ENCODE measurements at places on chromosomes 6 and 20. TPM values are rescaled to one million over a fixed set of nuclear protein-coding genes. Genes with fewer than 3 reads are reported as not detected.
A peak's percentile ranks its signal among the peaks of the same experiment; 100 is the strongest.

GGTLC1 gene
- not detected for polyA plus RNA-seq

CCN6 gene
- polyA plus RNA-seq, result 0.73 TPM

MDN1 gene
- 187 TPM for polyA plus RNA-seq

DNA sequence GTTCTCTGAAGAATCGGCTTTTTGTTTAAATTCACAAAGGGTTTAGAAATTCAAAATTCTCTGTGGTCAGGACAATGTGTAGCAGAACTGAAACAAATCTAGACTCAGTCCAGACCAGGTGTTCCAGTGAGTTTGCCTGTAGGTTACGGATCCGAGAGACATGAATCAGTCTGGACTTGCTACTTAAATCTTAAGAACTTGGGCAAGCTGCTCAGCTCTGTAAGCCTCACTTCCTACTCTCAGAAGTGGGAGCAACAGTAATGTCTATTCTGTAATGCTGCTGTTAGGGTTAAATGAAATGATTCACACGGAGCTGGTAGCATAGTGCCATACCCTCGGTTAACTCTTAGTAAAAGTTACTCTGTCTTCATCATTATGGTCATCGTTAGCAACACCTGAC is 37.7 kb downstream of the HECA start:
- no peak for DNase-seq

DNA sequence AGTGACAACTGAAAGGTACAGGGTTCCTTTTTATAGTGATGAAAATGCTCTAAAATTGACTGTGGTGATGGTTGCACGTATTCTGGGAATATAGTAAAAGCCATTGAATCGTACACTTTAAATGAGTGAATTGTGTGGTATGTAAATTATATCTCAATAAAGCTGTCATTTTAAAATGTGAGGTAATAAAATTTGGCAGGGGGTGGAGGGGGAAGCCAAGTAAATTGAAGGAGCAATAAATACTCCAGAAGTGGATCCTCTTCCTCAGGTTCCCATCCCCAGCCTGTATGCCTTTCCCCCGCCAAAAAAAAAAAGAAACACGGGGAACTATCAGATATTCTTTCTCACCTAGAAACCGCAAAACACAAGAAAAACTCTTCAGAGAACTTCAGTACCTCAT is 161.4 kb downstream of the MTFR2 start:
- no peak for DNase-seq

DNA sequence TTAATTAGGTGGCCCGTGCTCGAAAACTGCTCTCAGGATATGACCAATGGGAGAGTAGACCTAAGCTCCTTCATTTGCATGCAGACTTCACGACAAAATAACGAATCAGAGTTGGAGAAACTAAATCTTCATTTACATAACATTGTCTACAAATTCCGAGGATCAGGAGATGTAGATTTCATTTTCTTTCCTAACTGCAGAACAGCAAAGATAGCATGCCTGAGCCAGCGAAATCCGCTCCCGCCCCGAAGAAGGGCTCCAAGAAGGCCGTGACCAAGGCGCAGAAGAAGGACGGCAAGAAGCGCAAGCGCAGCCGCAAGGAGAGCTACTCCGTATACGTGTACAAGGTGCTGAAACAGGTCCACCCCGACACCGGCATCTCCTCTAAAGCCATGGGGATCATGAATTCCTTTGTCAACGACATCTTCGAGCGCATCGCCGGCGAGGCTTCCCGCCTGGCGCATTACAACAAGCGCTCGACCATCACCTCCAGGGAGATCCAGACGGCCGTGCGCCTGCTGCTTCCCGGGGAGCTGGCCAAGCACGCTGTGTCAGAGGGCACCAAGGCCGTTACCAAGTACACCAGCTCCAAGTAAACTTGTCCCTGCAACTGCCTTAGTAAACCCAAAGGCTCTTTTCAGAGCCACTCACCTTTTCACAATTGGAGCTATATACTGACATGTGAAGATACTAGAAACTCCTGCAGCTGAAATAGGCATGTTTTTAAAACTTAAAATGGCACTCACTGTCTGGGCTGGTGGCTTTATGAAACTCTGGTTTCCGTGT is 96.5 kb downstream of the HFE start:
- peak; percentile 92 for DNase-seq

GRCh38 chr6:156389296-156389695 is 387.9 kb upstream of the ARID1B start:
- no peak for DNase-seq

DNA sequence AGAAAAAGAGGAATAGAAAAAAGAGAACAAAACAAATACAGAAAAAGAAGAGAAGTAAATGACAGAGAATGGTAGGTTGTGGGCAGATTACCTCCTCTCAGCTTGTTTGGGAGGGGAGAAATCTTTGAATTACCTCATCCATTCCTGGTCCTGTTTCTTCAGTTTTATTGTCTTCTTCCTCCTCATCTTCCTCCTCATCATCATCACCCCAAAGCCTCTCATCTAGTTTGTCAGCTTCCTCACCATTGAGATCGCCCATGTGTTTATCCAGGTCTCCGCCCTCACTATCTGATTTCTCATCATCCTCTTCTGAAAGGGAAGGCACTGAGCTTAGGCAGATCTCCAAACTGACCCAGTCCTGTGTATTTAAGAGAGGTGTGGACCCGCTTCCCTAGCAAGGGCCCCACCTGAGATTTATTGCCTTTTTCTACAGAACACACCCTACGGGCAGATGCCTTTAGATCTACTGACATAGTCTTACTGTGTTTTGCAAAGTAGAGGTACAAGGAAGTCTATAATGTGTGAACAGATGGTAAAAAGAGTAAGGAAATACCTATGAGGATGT is 24.2 kb upstream of the LYRM2 start:
- no peak for DNase-seq

GRCh38 chr6:117304446-117304845 is 39.1 kb downstream of the VGLL2 start:
- DNase-seq, result no peak

DNA sequence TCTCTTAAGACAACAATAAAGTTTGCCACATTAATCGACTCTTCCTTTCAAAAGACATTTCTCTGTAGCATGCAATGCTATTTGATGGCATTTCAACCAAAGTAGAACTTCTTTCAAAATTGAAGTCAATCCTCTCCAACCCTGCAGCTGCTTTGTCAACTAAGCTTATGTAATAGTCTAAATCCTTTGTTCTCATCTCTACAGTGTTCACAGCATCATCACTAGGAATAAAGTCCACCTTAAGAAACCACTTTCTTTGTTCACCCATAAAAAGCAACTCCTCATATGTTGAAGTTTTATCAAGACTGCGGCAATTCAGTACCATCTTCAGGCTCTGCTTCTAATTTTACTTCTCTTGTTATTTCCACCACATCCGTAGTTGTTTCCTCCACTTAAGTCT is 11.5 kb upstream of the BLOC1S5 start:
- DNase-seq, result no peak

GRCh38 chr6:75493400-75494064 is at the start of gene FILIP1:
TSS of gene FILIP1 (minus strand) at chr6:75493800. CDS start at chr6:75414972, 78,828 bp downstream.
- peak; percentile 27 for DNase-seq

DNA sequence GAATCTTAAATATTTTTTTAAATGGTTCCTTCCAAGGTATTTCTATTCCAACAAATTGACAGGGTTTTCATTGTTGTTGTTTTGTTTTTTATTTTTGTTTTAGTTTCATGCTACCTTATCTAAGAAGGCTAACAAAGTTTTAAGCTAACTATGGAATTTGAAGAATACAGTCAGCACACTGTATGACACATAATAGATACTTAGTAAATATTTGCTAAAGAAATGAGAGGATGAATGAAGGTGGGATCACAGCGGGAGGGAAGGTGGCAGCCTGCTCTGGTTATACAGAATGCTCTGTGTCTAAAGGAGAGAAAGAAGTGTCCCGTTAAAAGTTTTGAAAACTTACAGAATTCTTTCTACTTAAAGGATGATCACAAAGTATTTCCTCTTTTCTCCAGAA is 43.7 kb upstream of the DST start:
- no peak for DNase-seq

- peak; percentile 97 for DNase-seq
Measured at GRCh38 chr6:17599877-17600526, at the start of gene FAM8A1. TSS of gene FAM8A1 (plus strand) at chr6:17600302. CDS start at chr6:17600410, 108 bp downstream.

- DNase-seq, result no peak
Measured at GRCh38 chr6:5736016-5736738, 270.5 kb downstream of the NRN1 start.

GRCh38 chr6:4170297-4170696 is 34.9 kb upstream of the ECI2 start:
- no peak for DNase-seq

GRCh38 chr20:9496155-9496554 is 18.2 kb upstream of the LAMP5 start:
- DNase-seq, result no peak

DNA sequence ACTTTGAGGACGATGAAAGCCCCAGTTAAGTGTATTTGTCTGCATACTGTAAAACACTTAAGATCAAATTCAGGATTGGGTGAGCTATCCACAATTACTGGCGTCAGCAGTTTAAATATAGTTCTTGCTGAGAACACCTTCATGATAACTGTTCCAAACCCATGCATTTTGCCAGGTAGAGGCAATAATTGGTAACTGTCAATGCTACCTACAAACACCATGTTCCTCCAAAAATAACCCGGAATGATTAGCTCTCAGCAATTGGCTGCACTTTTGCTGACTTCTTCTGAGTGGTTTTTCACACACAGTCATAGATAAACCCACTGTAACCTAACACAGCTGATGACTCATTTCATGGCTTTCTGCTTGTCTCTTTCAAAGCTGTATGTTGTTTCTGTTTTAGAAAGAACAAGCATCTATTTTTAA is 1358.6 kb upstream of the GJE1 start:
- no peak for DNase-seq
